ENCODE measurements at places on chromosomes 5 and 9.

GRCh38 chr9:69323861-69324260 is 1.2 kb upstream of the ENTREP1 start:
- no peak for DNase-seq

- DNase-seq, result peak; percentile 3
These were observed 645 bp downstream of the SAP30L start for GRCh38 chr5:154446195-154447088.

DNA sequence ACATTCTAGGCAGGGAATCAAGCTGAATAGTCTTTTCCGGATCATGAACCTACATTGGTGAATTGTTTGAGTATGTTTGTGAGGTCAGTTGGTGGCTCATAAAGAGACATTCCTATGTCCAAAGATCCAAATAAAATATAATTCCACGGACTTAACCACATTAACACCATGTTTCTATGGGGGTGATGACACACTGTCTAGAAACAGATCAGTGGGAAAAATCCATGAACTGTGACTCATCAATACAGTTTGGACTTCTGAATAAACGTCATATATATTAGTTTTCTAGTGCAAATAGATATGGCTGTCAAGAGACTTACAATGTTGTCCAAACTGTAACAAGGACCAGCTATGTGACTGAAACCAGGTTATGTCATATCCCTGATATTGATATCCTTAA is 509.9 kb upstream of the TYRP1 start:
- DNase-seq, result no peak

GRCh38 chr5:14388741-14389140 is 192.9 kb upstream of the OTULINL start:
- DNase-seq, result no peak

- no peak for DNase-seq
These were observed 35.2 kb downstream of the GOLPH3 start for GRCh38 chr5:32138839-32139493.

- no peak for DNase-seq
These were observed 168.1 kb upstream of the RASEF start for GRCh38 chr9:83231039-83231438.

- DNase-seq, result no peak
These were observed 7.1 kb upstream of the DOCK2 start for GRCh38 chr5:169629847-169630548.

- no peak for DNase-seq
These were observed 161.9 kb downstream of the PPP2R2B start for GRCh38 chr5:146716636-146717035.

GRCh38 chr9:81599837-81600236 is 89.5 kb downstream of the TLE1 start:
- no peak for DNase-seq
